ENCODE measurements at places on chromosomes 16 and 17. TPM values are rescaled to one million over a fixed set of nuclear protein-coding genes. Genes with fewer than 3 reads are reported as not detected.
A peak's percentile ranks its signal among the peaks of the same experiment; 100 is the strongest.

DNA sequence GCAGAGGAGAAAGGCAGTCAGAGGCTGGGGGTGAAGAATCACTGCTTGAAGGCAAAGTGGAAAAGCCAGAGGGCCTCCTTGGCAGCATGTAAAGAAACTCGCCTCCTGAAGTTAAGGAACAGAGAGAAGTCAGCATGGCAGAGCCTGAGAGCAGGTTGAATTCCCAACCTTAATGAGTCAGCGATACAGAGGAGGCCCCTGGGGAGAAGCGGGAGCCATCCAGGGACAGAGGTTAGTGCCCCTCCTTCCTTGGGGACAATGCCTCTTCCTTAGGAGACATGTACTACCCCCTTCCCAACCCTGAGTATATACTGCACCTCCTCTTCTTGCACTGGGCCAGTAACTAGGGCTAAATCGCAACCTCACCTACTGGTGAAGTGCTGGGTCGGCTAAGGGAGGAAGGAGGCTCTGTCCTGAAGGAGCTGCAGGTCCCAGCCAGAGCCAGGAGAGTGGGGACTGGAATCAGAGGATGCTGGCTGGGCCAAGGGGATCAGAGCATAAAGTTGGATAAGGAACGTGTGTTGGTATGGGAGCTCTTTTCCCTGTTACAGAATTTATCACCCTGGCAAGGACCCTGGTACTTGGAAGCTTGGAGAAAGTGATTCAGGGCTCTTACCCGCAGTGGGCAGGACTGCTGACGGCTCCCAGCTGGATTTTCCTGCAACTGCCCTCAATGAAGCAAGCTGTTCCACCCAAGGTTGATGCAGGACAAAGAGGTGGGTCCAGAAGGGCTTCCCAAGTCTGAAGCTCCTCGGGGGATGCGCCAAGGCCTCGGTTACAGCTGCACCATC lies 5.4 kb upstream of the AANAT start:
- DNase-seq = no peak

- DNase-seq = no peak
These were observed 36.1 kb downstream of the WNT3 start for GRCh38 chr17:46782250-46782953.

The WFDC1 gene
- 0.82 TPM for total RNA-seq

GRCh38 chr16:25747160-25747758 lies 55.5 kb downstream of the HS3ST4 start:
- DNase-seq = no peak

- peak; percentile 68 for DNase-seq
These were observed 40.1 kb downstream of the ENGASE start for GRCh38 chr17:79114458-79115301.

The CD300LG gene
- not detected for total RNA-seq

The ADAP2 gene
- total RNA-seq = 4.1 TPM

The DLX4 gene
- not detected for total RNA-seq

DNA sequence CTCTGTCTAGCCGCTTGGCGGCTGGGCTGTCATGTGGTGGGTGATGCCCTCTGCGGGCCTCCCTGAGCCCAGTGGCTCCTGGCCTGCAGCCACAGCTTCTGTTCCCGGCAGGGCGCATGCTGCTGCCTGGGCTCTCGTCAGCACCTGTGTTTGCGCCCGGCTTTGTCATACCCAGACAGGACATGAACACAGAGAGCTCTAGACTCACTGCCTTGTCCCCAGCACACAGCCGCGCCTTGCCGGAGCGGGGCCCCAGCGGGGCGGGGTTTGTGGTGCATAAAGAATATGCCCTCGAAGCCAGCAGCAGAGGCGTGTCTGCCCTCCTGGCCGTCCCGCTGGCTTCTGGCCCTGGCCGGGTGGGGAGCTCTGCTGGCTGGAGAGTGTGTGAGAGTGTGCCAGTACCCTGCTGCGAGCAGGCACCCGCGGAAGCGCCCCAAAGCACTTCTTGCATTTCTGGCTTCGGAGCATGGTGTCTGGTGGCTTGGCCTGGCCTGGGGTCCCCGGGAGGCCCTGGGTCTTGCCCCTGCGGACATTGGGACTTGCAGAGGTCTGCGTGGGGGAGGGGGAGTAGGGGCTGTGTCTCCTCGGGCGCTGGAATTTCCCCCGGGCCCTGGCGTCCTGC lies 14.4 kb downstream of the ASPSCR1 start:
- no peak for DNase-seq

GRCh38 chr17:80395402-80396151 lies 19.4 kb upstream of the ENDOV start:
- DNase-seq = no peak

The ETV4 gene
- total RNA-seq = 0.41 TPM

- DNase-seq = no peak
These were observed 5.6 kb upstream of the ANKS4B start for GRCh38 chr16:21227866-21228265.

All from frontal cortex (tissue), 4 donors.